ENCODE measurements at places on chromosomes 5 and 9.

DNA sequence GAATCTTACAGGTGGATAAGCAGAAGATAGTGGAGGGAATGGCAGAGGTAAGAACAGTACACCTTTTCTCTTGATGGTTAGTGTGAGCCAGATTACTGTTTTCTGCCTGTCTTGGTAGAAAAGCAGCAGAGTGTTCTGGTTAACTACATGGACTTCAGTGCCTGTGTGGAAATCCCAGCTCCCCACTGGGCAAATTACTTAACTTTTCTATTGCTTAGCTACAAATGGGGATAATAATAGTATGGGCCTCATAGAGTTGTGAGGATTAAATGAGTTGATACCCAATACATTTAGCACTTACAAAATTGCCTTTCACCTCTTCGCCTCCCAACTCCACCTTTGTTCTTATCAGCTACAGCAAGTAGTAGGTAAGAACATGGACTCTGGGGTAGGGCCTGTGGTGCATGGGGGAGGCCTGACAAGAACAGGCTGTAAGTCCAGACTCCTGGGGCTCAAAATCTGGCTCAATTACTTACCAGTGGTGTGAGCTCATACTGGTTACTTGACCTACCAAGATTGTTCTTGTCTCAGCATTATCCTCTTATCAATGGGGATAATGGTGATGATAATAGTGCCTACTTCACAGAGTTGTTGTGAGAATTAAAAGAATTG is 125.1 kb downstream of the LIFR start:
- DNase-seq: no peak

GRCh38 chr9:89953824-89954615 is 349.2 kb downstream of the GADD45G start:
- no peak for DNase-seq

DNA sequence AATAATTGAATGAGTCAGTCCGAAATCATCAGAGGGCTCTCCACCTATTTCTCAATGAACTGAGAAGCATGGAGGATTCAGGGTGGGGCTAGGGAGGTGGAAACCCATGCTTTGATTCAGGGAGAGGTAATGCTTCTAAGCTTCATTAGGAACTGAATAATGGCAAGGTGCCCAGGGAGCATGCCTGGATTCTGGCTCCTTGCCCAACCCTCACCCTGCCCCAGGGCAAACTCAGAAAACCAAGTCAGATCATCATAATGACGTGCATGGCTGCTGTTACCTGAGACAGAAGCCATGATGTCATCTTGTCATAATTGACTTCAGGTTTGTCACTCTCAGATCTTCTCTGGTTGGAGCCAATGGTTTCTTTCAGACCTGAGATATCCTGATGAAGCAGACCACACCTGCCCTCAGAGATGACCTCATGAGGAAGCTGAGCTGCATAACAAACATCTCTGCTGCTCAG is 199.6 kb downstream of the SYK start:
- DNase-seq: no peak

DNA sequence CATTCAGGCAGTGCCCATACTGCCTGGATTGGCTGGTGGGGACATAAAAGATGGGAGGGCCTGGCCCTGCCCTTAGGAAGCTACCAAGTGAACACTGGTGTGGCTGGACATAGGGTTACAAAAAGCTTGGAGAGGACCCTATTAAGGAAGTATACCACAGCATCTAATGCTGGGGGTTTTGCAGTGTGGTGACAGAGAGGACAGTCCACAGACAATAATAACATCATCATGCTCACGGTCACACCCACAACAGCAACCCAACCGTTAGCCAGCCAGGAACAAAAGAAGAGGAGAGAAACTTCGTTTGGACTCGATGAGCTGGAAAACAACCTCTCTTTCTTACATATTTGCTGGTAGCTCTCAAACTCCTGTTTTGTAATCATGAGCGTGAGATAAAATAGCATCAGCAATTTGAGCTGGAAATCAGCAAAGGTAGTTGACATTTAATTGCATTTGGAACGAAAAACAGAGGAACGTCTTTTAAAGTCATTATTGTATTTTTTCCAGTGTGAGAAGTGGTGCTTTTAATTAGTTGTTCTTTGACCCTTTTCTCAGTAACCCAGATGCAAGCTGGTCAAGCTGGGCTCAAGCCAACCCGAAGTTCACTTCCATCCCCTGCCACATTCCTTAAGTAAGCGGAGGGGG is 73.4 kb downstream of the NSG2 start:
- DNase-seq: no peak

DNA sequence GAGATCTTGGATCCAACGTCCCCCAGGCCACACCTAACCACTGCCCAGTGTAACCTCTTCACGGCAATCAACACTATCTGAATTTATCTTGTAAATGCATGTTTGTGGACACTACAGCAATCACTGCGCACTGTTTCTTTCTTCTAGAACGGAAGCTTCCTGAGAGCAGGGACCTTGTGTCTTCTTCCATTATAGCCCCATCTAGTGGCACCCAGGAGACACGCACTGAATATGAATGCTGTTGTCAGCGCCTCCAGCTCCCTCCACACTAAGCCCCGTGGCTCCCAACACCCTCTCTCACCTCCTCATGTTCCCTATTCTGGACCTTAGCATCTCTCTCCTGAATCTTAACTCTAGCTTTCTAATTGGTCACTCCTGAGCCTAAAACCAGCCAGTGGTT is 72.7 kb downstream of the SMIM23 start:
- DNase-seq: no peak

DNA sequence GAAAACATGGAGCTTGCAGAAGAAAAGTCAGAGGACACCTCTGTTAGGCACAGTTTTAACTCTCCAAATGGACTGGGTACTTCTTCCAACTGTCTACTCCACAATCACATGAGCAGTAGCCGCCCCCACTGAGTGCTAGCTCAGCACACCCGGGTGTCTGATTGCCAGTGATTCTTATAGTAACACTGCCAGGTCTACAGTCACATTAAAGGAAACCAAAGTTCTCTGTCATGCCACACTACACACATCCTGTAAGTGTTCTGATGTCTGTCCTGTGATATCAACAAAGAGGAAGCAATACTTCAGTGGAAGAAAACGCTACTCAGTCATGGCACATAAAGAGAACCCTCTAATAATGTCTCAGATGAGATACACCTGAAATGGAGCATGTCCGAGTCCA is at the start of gene HAVCR2:
Gene HAVCR2, minus strand, starts transcription at position 69 of the 400 bp plus-strand sequence. Its CDS starts 61 bp downstream, at position 8.
- DNase-seq: peak; percentile 92

GRCh38 chr5:175284806-175285205 is 159.2 kb downstream of the DRD1 start:
- no peak for DNase-seq

DNA sequence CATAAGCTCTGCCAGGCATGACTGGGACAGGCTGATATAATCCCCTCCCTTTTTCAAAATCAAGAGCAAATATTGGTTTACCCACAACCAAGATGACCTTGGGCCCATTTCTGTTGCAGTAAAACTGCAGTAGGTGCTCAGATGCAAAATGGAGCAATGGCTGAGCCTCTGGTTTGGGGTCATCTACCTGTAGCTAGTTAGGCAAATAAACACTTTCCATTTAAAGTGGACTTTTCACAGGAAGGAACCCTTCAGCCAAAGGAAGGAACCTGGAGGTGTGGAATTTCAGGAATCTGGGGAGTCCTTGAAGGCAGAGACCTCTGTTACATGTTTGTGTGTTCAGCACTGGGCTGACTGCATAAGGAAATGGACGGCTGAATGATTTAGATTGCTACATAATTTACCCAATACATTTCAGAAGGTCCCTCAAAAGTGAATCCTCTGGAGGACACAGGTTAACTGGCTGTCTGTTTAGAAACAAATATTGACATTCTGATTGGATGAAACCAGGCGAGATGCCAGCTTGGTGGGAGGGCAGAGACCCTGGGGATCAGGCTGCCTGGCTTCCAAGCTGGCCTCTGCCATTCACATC is 170.1 kb upstream of the ZNF618 start:
- DNase-seq: no peak

DNA sequence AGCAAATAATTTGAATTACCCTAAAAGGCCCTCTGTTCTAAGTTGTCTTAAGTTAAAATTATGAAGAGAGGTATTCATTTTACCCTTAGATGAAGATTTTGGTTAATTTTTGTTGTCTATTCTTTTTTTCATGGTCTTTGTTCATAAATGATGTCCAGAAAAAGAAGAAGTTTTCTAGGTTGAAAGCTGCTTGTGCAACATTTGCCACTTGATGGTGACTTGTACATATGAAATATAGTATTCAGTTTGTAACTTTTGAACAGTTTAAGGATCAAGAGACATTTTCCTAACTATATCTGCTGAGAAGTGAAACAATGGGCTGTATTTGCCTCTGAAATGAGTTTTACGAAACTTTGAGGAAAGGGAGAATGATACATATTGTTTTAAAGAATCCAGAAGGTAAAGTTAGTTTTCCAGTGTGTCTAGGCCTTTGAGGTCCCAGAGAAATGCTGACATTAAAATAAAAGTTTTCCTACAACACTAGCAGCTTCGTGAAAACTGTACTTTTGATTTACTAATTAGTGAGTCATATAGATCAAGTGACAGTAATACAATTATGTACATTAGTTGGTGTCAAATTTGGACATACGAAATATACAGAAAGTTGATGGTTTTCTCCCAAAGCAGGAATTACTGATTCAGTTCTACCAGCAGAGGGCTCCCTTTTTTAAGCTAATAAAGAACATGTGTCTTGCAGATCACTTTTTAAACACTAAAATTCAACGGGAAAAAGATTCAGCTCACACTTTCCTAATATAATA is 70.5 kb downstream of the PIK3R1 start:
- DNase-seq: peak; percentile 65

DNA sequence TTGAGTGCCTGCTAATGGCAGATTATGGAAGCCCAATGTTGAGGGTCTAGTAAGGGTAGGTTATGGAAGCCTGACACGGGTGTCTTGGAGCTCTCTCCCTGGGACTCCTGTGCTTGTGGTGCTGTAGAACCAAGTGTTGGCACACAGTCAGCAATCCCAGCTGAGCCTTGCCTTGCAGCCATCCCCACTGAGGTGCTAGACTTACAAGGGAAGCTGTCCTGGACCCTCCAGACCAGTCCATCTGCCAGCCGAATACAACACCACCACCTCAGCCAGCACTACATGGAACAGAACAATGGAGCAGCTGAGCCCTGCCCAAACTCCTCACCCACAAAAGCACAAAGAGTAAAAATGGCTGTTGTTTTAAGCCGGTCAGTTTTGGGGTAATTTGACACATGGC is 90.5 kb upstream of the DNAH5 start:
- no peak for DNase-seq

DNA sequence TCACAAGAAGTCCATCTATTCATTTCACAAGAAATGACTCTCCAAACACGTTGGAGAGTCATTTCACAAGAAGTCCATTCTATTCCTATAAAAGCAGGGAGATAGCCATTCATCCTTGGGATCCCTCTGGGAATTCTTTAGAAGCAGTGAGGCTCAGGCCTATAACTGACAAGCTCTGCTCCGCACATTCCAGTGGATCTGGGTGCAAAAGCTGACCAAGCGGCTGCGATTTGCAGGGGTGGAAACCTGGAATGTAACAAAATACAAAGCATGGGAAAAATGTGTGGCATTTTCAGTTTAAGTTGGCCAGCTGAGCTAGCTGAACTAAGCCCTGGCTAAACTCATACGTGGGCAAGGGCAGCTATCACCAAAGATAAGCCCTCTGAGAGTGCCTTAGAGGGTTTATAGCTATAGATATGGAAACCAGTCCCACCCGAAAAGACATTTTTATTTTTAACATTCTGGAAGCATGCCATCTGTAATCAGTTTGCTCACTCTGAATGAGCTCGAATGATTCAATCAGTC is 8.7 kb downstream of the TAS2R1 start:
- DNase-seq: no peak

DNA sequence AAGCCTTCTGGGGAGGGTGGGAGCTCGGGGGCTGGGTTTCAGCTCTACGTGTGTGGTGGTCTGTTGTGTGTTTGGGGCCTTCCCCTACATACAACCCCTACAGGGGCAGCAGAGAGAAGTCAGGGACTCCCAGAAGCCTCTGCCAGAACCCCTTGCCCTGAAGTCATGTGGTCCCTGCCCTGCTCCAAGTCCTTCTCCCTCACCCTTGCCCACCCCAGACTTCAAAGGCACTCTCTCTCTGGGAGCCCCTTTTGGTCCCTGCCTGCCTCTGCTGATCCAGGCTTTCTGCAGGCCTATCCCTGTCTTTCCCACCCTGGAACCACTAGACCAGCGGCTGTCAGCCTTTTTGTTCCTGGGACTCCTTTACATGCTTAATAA is 61.1 kb upstream of the PSD2 start:
- DNase-seq: no peak

DNA sequence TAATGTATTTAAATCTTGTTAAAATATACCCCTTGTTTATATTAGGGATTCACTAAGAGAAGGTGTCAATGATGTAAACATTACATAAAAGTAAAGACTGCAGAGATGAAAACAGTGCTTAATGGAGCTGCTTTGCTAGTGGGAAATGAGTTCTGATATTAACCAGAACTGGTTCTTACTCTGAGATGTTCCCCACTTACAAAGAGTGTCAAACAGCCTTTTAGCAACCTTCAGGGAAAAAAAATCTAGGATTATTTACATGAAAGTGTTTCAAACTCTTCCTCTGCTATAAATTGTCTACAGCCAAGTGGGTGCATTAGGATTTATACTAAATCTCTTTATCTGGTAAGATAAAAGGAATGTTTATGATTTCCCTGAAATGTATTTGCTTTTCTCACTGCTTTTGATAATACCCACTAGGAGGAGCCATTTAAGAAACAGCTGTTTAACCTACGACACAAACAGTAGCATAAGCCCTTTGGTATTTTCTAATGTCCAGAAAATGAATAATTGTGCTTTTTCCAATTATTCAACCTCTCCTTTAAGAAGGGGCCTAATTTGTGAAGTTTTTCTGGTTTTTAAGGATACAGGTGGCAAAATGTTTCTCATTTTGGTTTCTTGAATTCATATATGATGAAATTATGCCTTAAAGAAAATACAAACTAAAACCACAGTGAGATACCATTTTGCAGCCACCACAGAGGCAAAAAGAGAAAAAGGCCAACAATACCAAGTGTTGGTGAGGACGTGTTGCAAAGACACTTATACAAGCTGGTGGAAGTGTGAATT is 186.3 kb downstream of the TLE4 start:
- DNase-seq: no peak

- no peak for DNase-seq
Observed at GRCh38 chr9:13967438-13967837, 346.5 kb downstream of the NFIB start.

DNA sequence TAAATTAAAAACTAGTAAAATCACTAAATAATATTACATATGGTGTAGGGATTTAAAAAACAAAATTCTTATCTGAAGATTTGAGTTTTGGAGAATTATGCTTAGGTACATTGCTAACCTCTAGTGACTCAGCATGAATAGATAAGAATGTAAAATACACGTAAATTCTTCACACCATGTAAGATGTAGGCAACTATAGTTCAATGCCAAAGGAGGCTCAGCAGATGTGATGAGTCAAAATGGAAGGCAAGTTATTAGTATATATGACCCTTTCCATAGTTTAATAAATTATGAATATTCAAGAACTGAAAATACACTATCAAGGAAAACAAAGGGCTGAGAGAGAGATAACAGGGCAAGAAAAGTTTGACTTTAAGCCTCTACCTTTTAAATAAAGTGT is 79.0 kb downstream of the MRPS30 start:
- DNase-seq: no peak

- DNase-seq: no peak
Observed at GRCh38 chr5:102324714-102325113, 28.6 kb upstream of the SLCO4C1 start.
